ENCODE measurements at places on chromosomes 16 and 17.
A peak's percentile ranks its signal among the peaks of the same experiment; 100 is the strongest.

DNA sequence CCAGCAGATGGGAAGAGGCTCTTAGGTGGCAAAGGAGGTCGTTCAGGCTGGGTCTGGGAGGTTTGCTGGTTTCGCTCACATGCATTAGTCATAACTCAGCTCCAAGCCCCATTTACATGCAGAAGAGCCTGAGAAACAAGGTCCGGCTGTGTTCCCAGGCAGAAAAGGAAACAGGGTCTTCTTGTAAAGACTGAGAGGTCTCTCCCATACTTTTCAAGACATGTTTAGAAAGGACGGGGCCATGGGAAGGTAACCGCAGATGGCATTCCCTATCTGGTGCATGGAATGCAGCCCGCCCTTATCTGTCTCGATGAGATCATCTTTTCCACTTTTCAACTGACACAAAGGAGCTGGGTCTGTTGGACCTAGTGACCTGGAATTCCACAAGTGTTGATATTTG, 389.0 kb upstream of the CDH11 start:
- no peak for DNase-seq

- DNase-seq, result no peak
Observed at GRCh38 chr16:66278604-66279262, 87.8 kb upstream of the CDH5 start.

GRCh38 chr16:85514598-85515318, 98.4 kb upstream of the GSE1 start:
- no peak for DNase-seq

- no peak for DNase-seq
Observed at GRCh38 chr17:60513014-60513413, 13.0 kb downstream of the APPBP2 start.

DNA sequence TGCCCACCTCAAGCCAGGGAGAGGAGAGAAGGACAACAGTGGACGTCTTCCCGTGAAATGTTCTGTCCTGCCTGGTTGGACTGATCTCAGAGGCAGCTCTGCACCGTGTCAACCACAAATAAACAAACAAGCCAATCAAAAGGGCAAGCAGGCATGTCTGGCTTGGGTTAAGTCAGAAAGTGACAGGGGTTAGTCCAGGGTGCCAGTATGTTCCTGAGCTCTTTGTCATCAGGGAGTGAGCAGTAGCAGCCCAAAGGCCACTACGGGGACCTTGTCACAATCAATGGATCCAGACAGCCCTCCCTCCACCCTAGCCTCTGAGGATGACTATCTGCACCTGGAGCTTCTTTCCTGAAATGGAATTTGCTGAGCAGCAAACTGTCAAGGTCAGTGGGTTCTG, 35.0 kb downstream of the CNGB1 start:
- no peak for DNase-seq

GRCh38 chr17:81052199-81052997, 17.4 kb downstream of the BAIAP2 start:
- no peak for DNase-seq

DNA sequence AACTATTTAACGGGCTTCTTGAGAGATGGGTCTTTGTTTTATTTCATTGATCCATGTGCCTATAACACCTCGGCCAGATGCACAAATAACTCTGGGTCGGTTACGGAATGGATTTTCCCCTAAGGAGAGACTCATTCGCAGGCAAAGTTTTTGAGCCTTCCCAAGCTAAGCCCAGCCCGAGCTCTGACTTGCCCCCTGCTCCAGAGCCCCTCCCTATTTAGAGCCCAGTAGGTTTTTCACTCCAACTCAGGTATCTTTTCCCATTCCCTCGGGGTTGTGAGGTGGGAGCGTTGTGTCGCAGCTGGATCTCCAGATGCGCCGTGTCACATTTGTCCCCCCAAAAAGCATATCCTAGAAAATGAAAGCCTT, 812 bp upstream of the MYOCD start:
- no peak for DNase-seq

DNA sequence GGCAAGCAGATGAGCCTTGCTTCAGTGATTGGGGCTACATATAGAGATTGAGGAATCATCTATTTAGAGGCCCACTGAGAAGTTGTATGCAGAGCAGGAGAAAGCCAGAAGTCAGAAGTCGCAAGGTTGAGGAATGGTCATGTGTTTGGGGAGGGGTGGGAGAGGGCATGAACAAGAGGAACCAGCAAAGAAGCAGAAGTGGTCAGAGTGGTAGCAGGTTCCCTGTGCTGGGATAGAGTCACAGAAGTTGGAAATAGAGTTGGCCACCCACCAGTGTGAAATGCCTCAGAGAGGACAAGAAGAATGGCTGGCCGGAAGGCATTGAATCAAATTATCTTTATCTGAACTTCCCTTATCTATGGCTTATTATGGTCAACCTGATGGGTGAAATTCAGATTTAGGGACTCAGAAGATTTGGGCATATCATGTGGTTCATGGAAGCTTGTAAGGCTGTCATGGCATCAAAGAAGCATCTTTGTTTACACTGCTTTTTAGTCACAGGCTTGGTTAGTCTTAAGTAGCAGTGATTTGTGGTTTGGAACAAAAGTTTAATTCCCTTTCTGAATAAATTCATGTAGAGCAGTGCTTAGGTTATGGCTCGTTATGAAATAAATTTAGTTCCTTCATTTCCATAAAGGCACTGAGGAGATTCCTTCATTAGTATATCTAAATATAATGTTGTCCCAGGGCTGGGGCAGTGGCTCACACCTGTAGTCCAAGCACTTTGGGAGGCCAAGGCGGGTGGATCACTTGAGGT, 19.7 kb downstream of the MAP3K3 start:
- no peak for DNase-seq

- DNase-seq, result no peak
Observed at GRCh38 chr17:36773039-36773438, 164.2 kb upstream of the LHX1 start.

GRCh38 chr17:73799781-73800627, 155.8 kb upstream of the SDK2 start:
- no peak for DNase-seq

- DNase-seq, result no peak
Observed at GRCh38 chr16:49567950-49568349, 194.3 kb downstream of the C16orf78 start.

DNA sequence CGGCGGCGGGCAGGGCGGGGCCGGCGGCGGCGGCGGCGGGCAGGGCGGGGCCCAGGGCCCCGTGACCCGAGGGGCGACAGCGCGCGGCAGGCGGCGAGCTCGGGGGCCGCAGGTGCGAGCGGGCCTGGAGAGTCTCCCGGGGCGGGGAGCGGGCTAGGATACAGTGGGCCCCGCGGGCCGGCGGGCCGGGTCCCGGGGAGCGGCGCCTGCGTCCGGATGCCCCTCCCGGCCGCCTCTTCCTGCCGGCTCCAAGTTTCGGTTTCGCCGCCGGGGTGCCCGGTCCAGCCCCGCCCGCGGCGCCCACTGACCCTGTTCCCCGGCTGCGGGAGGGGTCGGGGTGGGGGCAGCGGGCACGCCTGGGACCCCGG, at the start of gene RNF213:
TSS of gene RNF213 (plus strand) at position 62 of the 368 bp plus-strand sequence. CDS start 2,830 bp downstream, outside the sequence.
- peak; percentile 72 for DNase-seq

DNA sequence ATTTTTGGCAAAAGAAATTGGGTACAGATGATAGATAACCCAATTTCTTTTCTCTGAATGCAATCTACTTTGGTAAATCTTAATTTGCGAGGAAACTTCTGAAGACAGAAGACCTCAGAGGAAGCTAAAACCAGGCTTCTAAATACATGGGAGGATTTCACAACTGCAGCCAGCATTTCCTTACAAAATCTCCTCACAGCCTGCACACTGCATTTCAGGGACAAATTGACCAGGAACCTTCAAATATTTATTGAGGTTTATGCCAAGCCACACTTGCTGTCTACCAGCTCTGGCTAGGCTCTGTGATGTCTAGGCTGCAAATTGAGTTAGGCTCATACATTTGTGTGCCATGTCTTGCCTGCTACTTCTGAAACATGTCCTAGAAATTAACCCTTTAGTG, 167.3 kb upstream of the CDH5 start:
- DNase-seq, result no peak

- no peak for DNase-seq
Observed at GRCh38 chr17:77516902-77517301, 376.1 kb downstream of the SEC14L1 start.

GRCh38 chr16:55515111-55515510, 6.2 kb downstream of the LPCAT2 start:
- no peak for DNase-seq

GRCh38 chr17:79515646-79516571, 94.9 kb downstream of the RBFOX3 start:
- no peak for DNase-seq

DNA sequence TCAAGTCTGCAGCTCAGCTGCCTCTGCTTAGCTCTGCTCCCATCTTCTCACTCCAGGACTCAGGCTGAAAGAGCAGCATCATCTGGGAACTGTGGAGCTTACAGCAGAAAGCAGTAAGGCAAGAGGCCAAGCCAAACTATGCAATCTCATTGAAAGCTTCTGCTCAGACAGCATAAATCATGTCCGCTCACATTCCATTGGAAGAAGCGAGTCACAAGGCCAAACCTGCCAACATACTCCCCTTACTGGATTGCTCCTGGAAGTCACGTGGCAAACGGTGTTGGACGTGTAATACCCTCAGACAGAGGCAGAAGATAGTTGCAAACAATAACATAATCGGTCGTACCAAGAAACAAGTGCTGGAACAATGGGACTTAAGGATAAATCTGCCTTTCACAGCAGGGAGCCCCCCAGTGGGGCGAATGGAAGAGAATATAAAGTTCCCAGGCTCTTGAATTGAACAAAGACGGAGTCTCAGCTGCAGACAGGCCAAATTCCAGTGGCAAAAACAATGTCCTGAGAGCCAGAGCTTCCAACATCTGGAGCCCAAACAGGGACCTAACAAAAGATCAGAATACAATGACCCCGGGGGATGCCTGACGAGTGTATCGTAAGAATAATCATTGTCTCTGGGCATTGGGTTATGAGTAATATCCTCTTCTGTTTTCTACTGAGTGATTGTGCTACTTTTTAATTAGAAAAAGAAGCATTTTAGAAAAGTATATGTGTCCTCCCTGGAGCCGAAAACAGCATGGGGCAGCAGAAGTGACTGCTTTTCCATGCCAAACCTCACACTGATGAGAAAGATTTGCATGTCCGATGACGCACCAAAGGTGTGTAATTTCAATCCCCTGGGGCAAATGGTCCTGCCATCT, 68.4 kb downstream of the CMC2 start:
- no peak for DNase-seq

GRCh38 chr17:67491009-67491680, 114.1 kb downstream of the PITPNC1 start:
- no peak for DNase-seq

GRCh38 chr16:75111961-75112733, 4.4 kb downstream of the LDHD start:
- no peak for DNase-seq

DNA sequence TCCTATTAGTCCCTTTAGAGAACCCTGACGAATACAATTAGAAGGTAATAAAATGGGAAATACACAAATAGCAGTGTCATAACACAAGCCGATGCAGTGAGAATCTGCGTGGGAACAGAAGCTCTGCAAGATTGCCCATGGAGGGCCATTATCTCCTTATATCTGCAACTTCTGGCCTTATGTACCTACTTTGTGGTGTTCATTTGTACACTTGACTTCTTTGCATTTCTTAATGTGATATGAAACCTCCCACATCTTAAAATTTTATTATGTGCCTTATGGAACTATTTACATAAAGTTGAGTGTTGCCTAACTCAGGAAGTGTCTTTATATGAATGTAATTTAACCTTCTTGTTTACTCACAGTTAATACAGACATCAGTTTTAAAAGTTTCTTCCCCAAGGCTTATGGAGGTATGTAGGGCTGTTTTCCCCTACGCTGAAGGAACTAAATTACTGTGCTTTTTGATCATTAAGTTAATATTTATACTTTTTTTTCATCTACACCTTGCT, 10.1 kb upstream of the TANC2 start:
- no peak for DNase-seq

- DNase-seq, result no peak
Observed at GRCh38 chr17:8391711-8392110, 5.9 kb downstream of the RNF222 start.

DNA sequence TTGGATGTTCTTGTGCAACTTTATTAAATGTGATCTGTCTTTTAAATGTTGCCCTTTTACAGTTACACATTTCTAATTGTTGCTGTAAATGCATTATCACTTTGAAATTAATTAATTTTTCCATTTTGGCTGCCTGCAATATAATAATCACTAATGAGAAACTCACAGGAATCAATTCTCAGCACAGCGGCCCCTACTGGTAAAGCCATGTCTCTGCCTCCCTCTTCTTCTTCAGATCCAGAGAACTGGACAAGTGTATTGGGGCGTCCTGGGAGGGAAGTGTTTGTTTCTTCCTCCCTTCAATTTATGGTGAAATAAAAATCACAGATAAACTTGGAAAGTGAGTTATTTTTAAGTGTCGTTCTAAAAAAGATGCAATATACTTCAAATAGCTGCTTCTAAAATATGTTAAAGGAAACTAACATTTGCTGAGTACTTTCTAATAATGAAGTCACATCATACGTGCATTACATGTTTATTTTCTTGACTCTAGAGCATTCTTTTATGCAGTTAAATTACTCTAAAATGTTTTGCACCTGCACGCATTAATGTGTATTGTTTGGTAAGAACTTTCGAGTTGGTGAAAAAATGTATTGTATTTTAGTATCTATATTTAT, 338.0 kb downstream of the WWOX start:
- no peak for DNase-seq

- DNase-seq, result no peak
Observed at GRCh38 chr17:68102318-68102758, 66.8 kb downstream of the KPNA2 start.

DNA sequence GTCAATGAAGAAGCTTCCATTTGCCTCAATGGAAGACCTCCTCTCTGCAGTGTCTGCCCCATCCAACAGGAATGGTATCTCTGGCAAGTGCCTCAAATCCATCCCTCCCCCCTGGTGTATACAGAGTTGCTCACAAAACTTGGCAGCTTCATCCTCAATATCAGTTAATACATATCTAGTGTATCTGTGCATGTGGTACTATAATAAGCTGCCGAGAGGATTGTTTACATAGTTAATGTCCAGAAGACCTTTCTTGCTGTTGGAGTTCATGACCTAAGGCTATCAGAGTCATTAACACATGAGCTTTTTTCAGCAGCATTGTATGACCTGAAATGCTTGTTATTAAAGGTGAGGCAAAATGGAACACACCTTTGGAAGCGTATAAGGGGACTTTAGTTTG, 14.0 kb upstream of the RASL10B start:
- DNase-seq, result no peak

GRCh38 chr17:81438688-81439087, 43.4 kb downstream of the BAHCC1 start:
- no peak for DNase-seq

GRCh38 chr17:49898366-49899190, 50.7 kb upstream of the TAC4 start:
- no peak for DNase-seq

DNA sequence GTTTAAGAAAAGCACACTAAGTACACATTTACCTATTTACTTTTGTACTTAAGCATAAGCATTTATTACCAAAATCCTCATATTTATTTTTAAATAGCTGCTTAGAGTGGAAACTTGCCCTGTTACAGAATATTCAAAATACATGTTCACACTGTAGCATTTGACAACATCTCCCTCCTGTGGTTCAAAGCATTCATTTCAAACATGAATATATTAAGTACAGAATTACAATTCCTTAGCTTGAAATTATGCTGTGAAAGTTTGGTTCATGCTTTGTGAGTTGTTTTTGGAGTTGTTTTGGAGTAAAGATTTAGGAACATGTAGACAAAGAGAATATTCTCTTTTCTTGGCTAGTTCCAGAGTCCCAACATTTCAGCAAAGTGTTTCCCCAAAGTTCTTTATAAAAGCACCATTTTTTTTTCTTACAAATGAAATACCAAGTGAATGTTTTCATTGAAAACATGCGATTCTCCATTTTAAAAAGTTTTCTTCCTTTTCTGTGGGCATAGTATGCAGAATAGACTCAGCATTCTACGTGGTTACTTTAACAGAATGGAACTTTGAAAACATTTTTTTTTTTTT, 33.2 kb downstream of the TUBD1 start:
- DNase-seq, result no peak

Measured in GM06990 (cell line).